ENCODE measurements at places on chromosomes 1 and 21.
A peak's percentile ranks its signal among the peaks of the same experiment; 100 is the strongest.

- no peak for DNase-seq
- no peaks in the 10 kb centered on the region for H3K36me3 ChIP-seq
- no peaks in the 10 kb centered on the region for H3K27me3 ChIP-seq
- no peak overlapping the region for H3K27ac ChIP-seq
Observed at GRCh38 chr1:98299861-98300260, 361.7 kb upstream of the SNX7 start.

- peaks cover 8% of the 10 kb centered on the region for H3K36me3 ChIP-seq
- H3K27ac ChIP-seq, result no peak overlapping the region
- no peak for DNase-seq
- H3K4me1 ChIP-seq, result peaks cover 33% of the 10 kb centered on the region
- H3K4me3 ChIP-seq, result no peak overlapping the region
- H3K27me3 ChIP-seq, result no peaks in the 10 kb centered on the region
Observed at GRCh38 chr1:20189664-20190063, 3.3 kb upstream of the PLA2G2C start.

DNA sequence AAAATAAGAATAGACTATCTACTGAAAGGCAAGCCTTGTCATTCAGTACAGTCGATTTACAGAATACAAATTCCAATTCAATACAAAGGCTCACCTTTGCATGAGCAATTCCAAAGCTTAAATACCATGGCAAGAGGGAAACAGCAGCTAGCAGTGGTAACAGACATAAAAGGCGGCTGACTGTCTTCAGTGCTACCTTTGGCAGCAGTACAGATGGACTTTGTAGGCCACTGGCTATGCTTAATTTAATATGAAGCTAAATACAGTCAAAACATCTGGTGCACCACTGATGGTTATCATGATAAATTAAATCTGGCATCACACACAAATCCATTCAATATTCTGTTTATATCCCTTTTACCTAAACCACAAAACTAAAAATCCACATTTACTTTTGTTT, 62.4 kb downstream of the RERE start:
- no peaks in the 10 kb centered on the region for H3K27me3 ChIP-seq
- H3K4me3 ChIP-seq, result no peak overlapping the region
- DNase-seq, result no peak
- no peaks in the 10 kb centered on the region for H3K4me1 ChIP-seq
- no peaks in the 10 kb centered on the region for H3K36me3 ChIP-seq
- no peak overlapping the region for H3K27ac ChIP-seq

DNA sequence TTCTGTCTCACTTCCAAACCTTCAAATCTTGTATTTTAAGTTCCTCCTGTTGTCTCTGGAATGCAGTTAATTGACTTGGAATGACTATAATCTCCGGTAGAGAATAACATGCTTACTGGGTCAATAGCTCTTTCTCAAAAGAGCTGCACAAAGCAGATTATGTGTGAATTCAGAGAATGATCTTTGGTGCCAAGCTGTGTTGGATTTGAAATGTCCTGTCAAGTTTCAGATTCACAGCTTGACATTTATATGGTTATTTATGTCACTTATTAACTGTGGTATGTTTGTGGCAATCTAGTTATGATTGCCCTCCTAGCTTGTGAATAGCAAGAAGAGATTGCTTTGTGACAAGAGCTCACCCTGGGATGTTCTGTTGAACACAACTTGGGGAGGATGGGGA, 128.3 kb upstream of the KCNE2 start:
- no peaks in the 10 kb centered on the region for H3K4me1 ChIP-seq
- H3K36me3 ChIP-seq, result no peaks in the 10 kb centered on the region
- H3K27ac ChIP-seq, result no peak overlapping the region
- H3K4me3 ChIP-seq, result no peak overlapping the region
- peaks cover 6% of the 10 kb centered on the region for H3K27me3 ChIP-seq
- no peak for DNase-seq

DNA sequence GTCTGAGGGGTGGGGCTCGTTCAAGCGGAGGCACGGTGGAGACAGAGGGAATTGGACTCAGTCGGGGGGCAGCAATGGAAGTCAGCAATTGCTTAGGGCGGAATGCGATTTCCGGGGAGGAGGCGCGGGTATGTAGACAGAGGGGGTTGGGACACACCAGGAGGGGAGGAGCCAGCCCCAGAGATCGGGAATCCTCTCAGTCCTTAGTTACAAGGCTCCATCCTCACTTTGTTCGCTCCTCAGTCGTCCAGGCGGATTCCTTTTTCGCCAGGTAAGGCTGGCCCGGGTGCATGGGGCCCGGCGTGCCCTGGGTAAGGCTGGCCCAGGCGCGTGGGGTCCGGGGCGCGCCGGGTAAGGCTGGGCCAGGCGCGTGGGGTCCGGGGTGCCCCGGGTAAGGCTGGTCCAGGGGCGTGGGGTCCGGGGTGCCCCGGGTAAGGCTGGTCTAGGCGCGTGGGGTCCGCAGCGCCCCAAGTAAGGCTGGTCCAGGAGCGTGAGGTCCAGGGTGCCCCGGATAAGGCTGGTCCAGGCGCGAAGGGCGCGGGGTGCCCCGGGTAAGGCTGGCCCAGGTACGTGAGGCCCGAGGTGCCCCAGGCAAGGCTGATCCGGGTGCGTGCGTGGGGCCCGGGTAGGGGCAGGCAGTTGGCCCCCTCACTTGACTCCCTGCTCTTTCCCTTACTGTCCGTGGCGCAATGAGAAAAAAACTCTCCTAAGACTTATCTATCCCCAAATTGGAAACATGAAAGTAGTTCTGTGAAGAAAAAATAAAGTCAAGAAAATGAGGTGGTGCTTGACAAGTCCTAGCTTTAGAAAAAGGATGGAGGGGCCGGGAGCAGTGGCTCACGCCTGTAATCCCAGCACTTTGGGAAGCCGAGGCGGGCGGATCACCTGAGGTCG, at the start of gene L1TD1:
Gene L1TD1 (plus strand): TSS at position 199 of the 894 bp plus-strand sequence. CDS start 11,780 bp downstream, outside the sequence.
- no peaks in the 10 kb centered on the region for H3K36me3 ChIP-seq
- peaks cover 7% of the 10 kb centered on the region for H3K4me1 ChIP-seq
- H3K4me3 ChIP-seq, result no peak within 1 kb of the TSS
- no peak for DNase-seq
- H3K27ac ChIP-seq, result no peak within 1 kb of the TSS

GRCh38 chr1:91700771-91701471, 185.0 kb downstream of the TGFBR3 start:
- H3K4me3 ChIP-seq, result no peak overlapping the region
- no peaks in the 10 kb centered on the region for H3K36me3 ChIP-seq
- H3K4me1 ChIP-seq, result peaks cover 22% of the 10 kb centered on the region
- no peaks in the 10 kb centered on the region for H3K27me3 ChIP-seq
- no peak overlapping the region for H3K27ac ChIP-seq

DNA sequence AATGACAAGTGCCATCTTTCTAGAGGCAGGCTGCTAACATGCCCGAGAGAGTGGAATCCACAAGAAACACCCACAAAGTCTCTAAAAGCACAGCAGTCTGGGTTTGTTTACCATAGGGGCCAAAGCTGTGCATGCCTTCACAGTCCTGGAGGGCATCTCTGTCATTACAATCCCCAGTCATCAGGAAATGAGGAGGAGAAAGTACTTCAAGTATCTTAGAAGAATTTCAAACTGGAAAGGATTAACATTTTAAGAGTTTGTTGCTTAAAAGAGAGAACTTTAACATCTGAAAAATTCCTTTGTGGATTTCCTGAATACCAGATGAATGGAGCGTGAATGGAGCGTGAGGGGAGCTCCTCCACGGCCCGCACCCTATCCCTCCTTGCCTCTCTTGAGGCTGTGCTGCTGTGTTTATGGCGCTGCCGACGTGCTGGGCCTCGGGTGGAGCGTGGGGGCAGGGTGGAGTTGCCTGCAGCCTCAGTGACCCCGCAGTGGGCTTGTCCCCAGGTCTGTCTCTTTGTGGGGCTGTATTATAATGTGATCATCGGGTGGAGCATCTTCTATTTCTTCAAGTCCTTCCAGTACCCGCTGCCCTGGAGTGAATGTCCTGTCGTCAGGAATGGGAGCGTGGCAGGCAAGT, 23.3 kb downstream of the SLC6A17 start:
- H3K27me3 ChIP-seq, result no peaks in the 10 kb centered on the region
- H3K36me3 ChIP-seq, result no peaks in the 10 kb centered on the region
- H3K27ac ChIP-seq, result no peak overlapping the region

GRCh38 chr1:8727809-8728213, 89.6 kb downstream of the RERE start:
- no peaks in the 10 kb centered on the region for H3K36me3 ChIP-seq
- no peaks in the 10 kb centered on the region for H3K4me1 ChIP-seq
- H3K27ac ChIP-seq, result no peak overlapping the region
- DNase-seq, result no peak
- no peaks in the 10 kb centered on the region for H3K27me3 ChIP-seq

DNA sequence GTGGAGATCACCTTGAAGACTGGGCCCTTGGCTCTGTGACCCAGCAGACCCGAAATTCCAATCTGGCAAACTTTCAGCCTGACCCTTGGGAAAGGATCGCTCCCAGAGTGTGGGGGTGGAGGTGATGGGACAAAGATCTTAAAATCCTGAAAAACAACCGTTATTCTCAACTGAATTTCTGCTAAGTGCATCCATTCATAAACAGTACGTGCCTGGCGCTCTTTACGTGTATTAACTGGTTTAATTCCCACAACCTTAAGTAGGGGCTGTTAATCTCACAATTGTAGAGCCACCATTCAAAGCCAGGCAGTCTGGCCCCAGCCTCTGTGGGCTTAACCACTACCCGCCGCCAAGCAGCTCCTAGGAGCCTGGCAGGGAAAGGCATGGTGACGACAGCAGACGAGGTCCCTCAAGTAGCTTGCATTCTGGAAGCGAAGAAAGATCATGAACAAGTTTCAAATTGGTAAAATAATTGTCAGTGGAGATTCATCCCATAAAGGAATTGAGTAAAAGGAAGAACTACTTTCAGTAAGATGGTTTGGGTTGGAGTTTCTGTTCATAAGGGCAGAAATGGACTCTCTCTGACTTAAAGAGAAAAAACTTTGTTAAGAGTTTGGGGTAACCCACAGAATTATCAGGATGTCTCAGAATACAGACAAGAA, 11.4 kb upstream of the RGS16 start:
- H3K36me3 ChIP-seq, result no peaks in the 10 kb centered on the region
- H3K4me3 ChIP-seq, result peak overlapping the region; percentile 59
- no peaks in the 10 kb centered on the region for H3K27me3 ChIP-seq
- DNase-seq, result no peak
- peaks cover 46% of the 10 kb centered on the region for H3K4me1 ChIP-seq
- H3K27ac ChIP-seq, result no peak overlapping the region

DNA sequence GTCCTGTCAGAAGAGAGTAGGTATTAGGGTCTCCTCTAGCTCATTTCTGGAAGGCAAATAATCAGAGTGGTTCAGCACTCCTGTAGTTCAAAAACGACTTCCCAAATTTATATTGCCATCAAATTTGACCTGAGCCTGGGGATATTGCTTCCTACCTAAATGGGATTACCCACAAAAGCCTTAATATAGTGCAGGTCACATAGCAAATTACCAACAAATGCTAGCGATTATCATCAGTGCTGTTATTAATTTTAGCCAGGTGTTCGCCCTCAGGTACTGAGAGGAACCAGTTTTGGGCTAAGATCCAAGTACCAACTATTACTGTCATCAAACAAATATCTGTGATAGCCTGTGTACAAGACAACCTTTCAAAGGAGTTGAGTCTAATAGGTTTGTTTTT, 661.8 kb upstream of the PTBP2 start:
- no peaks in the 10 kb centered on the region for H3K27me3 ChIP-seq
- no peak overlapping the region for H3K27ac ChIP-seq
- DNase-seq, result peak; percentile 4
- no peaks in the 10 kb centered on the region for H3K36me3 ChIP-seq
- H3K4me3 ChIP-seq, result no peak overlapping the region

GRCh38 chr21:35156293-35157278, 107.5 kb upstream of the RUNX1 start:
- H3K27me3 ChIP-seq, result no peaks in the 10 kb centered on the region
- H3K4me1 ChIP-seq, result 0 out of 2 replicates have a peak, but pooled peaks cover 6% of the 10 kb centered on the region
- no peaks in the 10 kb centered on the region for H3K36me3 ChIP-seq
- no peak for DNase-seq
- H3K4me3 ChIP-seq, result no peak overlapping the region
- H3K27ac ChIP-seq, result no peak overlapping the region

DNA sequence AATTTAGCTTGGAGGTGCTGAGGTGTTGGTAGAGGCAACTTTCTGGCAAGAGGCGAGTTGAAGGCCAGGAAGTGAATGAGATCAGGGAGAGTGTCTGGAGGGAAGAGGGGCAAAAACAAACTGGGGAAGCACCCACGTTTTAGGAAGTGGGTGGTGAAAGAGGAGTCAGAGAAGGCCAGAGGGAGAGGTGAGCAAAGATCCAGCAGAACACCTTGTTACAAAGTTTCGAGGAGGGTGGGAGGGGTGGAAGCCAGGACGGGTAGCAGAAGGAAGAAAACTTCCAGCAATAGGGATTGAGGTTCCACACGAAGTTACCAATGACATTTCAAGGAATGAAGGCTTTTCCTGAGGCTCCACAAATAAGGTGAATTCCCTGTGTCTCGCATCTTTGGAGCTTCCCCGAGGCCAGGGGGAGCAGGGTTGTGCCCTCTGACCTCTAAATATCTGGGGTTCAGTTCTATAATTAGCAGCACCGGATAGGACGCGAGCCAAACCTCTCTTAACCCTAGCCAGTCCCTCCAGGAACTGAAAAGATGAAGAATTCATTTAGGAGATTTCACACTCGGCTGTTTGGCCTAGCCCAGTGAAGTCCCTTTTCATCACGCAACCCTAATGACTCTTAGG, 578 bp upstream of the SESN2 start:
- peak overlapping the region; percentile 91 for H3K27ac ChIP-seq
- DNase-seq, result no peak
- H3K27me3 ChIP-seq, result no peaks in the 10 kb centered on the region
- H3K36me3 ChIP-seq, result peaks cover 8% of the 10 kb centered on the region
- H3K4me1 ChIP-seq, result peaks cover 16% of the 10 kb centered on the region

DNA sequence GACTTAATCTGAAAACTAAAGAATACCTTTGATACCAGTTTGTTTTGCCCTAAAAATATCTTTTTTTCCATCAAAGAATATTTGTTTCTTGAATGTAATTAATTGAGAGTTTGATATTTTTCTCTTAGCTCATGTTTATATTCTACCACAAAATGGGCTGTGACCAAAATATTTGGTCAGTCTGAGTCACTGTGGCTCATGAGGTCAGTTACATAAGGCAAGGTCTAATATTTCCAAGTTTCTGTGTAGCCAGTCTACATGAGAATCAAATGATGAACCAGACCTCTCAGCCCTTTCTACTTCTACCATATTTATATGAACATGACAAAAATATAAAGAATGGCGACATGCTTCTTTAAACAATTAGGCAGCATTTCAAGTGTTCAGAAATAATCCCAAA, 83.0 kb upstream of the IVNS1ABP start:
- no peaks in the 10 kb centered on the region for H3K27me3 ChIP-seq
- no peak overlapping the region for H3K27ac ChIP-seq
- DNase-seq, result no peak
